HFFc6 (cell line): ENCODE measurements at places on chromosomes 3 and 15. TPM values are rescaled to one million over a fixed set of nuclear protein-coding genes. Genes with fewer than 3 reads are reported as not detected.

- no peak for DNase-seq
- peaks cover 9% of the 10 kb centered on the region for H3K27me3 ChIP-seq
- H3K36me3 ChIP-seq: no peaks in the 10 kb centered on the region
- H3K27ac ChIP-seq: no peak overlapping the region
Observed at GRCh38 chr3:69400683-69401082, 14.8 kb upstream of the FRMD4B start.

DNA sequence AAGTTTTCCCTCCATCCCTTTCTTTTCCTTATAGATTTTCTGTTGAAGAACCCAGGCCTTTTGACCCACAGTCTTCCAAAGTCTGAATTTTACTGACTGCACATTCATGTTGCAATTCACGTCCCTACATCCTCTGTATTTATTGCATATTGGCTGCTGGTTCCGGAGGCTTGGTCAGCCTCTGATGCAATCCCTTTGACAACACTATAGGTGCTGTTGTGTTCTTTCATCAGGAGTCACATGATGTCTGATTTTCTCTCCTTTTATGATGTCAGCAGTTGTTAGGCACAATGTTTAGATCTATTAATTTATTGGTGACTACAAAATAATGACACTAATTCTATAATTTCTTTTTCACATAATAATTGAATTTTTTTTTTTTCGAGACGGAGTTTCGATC, 8.7 kb downstream of the CYP1A1 start:
- H3K4me1 ChIP-seq: no peaks in the 10 kb centered on the region
- DNase-seq: no peak
- H3K4me3 ChIP-seq: no peak overlapping the region
- no peaks in the 10 kb centered on the region for H3K36me3 ChIP-seq
- H3K27me3 ChIP-seq: peaks cover 13% of the 10 kb centered on the region

DNA sequence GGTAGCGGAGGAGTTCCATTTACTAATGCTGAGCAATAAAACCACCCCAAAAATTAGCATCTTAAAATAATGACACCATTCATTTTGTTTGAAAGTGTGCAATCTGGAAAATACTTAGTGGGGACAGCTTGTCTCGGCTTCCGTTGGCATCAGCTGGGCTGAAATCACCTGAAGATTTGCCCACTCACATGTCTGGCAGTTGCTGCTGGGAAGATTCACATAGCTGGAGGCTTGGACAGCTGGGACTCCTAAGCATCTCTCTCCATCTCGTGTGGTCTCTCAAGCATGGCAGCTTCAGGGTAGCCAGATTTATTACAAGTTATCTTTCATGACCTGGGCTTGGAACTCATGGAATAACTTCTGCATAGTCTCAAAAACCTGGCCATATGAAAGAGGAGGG, 38.4 kb upstream of the BFSP2 start:
- no peaks in the 10 kb centered on the region for H3K4me1 ChIP-seq
- H3K36me3 ChIP-seq: no peaks in the 10 kb centered on the region
- peaks cover 3% of the 10 kb centered on the region for H3K27me3 ChIP-seq
- H3K27ac ChIP-seq: no peak overlapping the region

GRCh38 chr3:64266983-64267382, 41.7 kb upstream of the PRICKLE2 start:
- H3K4me3 ChIP-seq: peak overlapping the region; percentile 92
- no peak for DNase-seq
- H3K36me3 ChIP-seq: peaks cover 23% of the 10 kb centered on the region
- no peaks in the 10 kb centered on the region; the same call in 1 of the 2 replicates for H3K27me3 ChIP-seq
- H3K4me1 ChIP-seq: peaks cover 61% of the 10 kb centered on the region

- no peak overlapping the region for H3K4me3 ChIP-seq
- DNase-seq: peak; percentile 54
- H3K36me3 ChIP-seq: no peaks in the 10 kb centered on the region; the same call in 1 of the 2 replicates
- H3K27ac ChIP-seq: no peak overlapping the region; the same call in 1 of the 2 replicates
- H3K4me1 ChIP-seq: peaks cover 54% of the 10 kb centered on the region
Observed at GRCh38 chr15:66838671-66839239, 136.7 kb downstream of the SMAD6 start.

DNA sequence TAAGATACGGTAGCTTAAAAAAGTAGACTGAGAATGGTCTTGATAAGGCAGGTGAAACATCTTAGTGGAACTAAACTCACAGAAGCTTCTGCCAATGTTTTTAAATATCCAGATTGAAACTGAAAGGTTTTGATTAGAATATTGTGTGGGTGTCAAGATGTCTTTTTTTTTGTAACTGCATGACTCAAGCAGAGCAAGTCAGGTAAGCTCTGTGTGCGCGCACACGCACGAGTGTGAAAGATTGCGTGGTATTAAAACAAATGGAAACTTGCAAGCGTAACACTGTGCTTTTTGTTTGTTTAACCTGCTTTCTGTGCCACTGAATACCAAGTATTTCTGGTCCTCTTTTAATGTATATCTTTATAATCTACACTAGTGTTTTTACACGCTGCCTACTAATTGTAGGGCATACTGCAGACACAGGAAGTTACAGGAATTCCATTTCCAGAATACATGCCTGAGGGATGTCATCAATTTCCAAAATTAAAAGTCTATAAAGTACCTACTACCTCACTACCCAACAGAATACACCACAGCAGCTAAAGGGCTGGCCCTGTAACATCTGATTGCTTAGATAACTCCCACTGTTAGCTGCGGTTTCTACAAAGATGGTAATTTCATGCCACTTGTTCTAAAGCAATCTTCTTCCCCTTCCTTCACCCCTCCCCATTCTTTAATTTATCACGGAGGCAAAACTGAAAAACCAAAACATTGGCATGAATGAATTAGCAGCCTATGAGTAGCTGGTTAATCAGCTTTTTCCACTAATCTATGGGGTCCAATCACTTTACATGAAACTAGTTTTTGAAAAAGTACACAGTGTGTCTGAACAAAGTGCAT, 472.8 kb downstream of the SHQ1 start:
- peaks cover 21% of the 10 kb centered on the region for H3K36me3 ChIP-seq
- peaks cover 3% of the 10 kb centered on the region; the same call in 1 of the 2 replicates for H3K27me3 ChIP-seq
- H3K27ac ChIP-seq: no peak overlapping the region
- H3K4me3 ChIP-seq: no peak overlapping the region

GRCh38 chr3:47573190-47574172, 5.2 kb downstream of the CSPG5 start:
- H3K4me1 ChIP-seq: no peaks in the 10 kb centered on the region
- no peak for DNase-seq
- H3K27ac ChIP-seq: no peak overlapping the region
- H3K27me3 ChIP-seq: peaks cover 30% of the 10 kb centered on the region
- H3K4me3 ChIP-seq: no peak overlapping the region

GRCh38 chr3:64459711-64460110, 228.1 kb downstream of the ADAMTS9 start:
- H3K27me3 ChIP-seq: no peaks in the 10 kb centered on the region; the same call in 1 of the 2 replicates
- no peak overlapping the region for H3K27ac ChIP-seq
- DNase-seq: no peak
- H3K4me3 ChIP-seq: no peak overlapping the region

DNA sequence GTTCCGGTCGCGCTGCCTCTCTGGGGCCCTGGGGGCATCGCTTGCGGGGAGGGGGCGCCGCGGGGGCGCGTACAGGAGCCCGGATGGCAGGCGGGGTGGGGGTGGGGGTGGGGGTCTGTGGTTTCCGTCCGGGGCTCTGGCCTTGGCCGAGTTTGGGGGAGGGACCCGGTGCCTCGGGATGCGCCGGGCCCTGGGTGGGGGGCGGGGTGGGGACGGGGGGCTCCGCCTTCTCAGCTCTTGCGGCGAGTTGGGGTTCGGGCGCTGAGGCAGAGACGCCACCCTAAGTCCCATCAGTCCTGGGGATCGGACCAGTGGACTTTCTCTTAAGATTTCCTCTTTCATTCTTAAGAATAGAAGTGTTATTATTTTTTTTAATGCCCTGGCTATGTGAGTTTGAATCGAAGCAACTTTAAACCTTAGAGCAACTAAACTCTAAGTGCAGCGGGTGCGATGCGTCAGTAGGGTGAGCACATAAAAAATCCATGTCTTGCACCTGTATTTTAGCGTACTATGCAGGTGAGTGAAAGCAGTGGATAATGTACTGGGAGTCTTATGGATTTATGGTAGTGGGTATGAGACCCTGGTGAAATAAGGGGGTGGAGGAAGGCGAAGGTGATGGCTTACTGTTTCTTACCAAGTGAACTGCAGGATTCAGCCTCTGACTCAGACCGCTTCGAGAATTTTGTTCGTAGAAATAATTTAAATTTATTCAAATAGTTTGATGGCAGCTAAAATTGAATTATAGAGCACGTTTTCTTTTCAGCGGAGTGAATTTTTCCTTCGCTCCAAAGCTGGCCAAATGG, 762 bp downstream of the CTNNB1 start:
- peaks cover 12% of the 10 kb centered on the region; the same call in 1 of the 2 replicates for H3K36me3 ChIP-seq
- peaks cover 2% of the 10 kb centered on the region for H3K27me3 ChIP-seq
- DNase-seq: no peak
- peak overlapping the region; percentile 75 for H3K27ac ChIP-seq
- H3K4me1 ChIP-seq: peaks cover 43% of the 10 kb centered on the region

GRCh38 chr15:40114218-40114617, 5.5 kb upstream of the BMF start:
- H3K27ac ChIP-seq: no peak overlapping the region
- H3K4me1 ChIP-seq: peaks cover 26% of the 10 kb centered on the region

GRCh38 chr15:89149501-89150101, 61.3 kb downstream of the ABHD2 start:
- H3K36me3 ChIP-seq: peaks cover 16% of the 10 kb centered on the region
- H3K4me3 ChIP-seq: no peak overlapping the region
- H3K27me3 ChIP-seq: no peaks in the 10 kb centered on the region
- no peak overlapping the region for H3K27ac ChIP-seq
- no peak for DNase-seq

DNA sequence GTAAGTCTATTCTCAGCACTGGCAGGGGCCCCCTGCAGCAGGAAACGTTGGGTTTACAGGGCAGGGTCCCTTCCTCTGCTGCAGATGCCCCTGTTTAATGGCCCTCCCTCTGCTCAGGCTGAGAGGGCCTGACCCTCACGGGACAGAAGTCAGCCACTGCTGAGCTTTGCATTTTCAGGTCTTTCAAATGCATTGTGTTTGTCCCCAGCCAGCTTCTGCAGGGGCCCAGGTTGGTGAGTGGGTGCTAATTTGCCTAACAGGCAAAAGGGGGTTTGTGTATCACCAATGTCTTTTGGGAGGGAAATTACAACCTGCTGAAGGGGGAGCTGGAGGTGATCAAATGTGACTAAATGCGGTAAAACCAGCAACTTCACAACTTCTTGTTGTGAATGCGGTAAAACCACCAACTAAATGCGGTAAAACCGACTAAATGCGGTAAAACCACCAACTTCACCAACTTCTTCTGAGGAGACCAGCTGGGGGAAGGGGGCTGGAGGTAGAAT, 44.8 kb upstream of the UBE2E1 start:
- peaks cover 17% of the 10 kb centered on the region for H3K4me1 ChIP-seq
- H3K4me3 ChIP-seq: no peak overlapping the region
- H3K27me3 ChIP-seq: peaks cover 2% of the 10 kb centered on the region
- H3K27ac ChIP-seq: no peak overlapping the region
- H3K36me3 ChIP-seq: no peaks in the 10 kb centered on the region

GRCh38 chr3:3664935-3665334, 134.3 kb upstream of the LRRN1 start:
- H3K4me1 ChIP-seq: peaks cover 5% of the 10 kb centered on the region; the same call in 1 of the 2 replicates
- no peaks in the 10 kb centered on the region for H3K36me3 ChIP-seq
- no peak overlapping the region for H3K27ac ChIP-seq
- H3K4me3 ChIP-seq: no peak overlapping the region; the same call in 1 of the 2 replicates
- H3K27me3 ChIP-seq: no peaks in the 10 kb centered on the region; the same call in 1 of the 2 replicates

GRCh38 chr3:11306817-11307589, 34.8 kb downstream of the ATG7 start:
- no peak overlapping the region for H3K27ac ChIP-seq
- peaks cover 24% of the 10 kb centered on the region for H3K4me1 ChIP-seq

DNA sequence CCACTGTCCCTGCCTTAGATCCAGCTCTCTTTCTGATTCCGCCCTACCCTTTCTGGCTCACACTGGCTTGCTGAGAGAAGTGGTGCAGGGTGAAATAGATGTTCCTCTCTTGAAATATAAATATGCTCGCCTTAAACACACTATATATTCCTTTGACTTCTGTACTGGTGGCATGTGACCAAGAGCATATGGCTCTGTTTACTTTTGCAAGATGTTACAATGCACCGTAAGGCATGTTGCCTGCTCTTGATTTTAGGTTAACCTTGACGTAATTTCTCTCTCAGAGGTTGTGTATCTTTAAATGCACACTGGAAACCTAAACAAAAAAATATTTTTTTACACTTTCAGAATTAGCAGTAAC, 749 bp downstream of the RSRC1 start:
- peaks cover 28% of the 10 kb centered on the region for H3K36me3 ChIP-seq
- peak overlapping the region; percentile 95 for H3K4me3 ChIP-seq
- peaks cover 41% of the 10 kb centered on the region for H3K4me1 ChIP-seq
- H3K27me3 ChIP-seq: peaks cover 16% of the 10 kb centered on the region
- H3K27ac ChIP-seq: peak overlapping the region; percentile 92
- no peak for DNase-seq

DNA sequence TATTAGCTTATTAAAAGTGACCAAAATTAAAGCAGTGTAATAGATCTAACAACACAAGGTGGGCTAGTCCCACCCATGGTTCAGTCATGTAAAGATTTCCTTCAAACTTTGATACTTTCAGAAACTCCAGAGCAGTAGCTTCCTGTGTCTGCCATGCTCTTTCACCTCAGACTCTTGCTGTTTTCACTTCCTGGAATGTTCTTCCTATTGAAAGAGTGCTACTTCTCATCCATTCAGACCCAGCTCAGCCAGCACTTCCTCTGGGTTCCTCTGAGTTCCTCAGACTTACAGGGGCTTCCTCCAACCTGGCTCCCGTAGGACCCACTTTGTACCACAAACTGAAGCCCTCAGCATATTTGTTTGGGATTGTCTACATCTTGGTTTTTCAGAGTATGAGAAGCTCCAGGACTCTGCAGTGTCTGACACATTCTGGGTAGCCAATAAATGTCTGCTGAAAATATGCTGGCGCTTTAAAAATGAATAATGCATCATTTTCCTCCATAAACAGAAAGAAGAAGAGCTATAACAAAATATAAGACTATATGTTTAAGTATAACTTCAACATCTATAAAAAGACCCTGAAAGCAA, 18.0 kb downstream of the NCEH1 start:
- peak overlapping the region; percentile 83 for H3K27ac ChIP-seq
- peaks cover 10% of the 10 kb centered on the region for H3K36me3 ChIP-seq

GRCh38 chr3:149018247-149018646, 26.9 kb downstream of the GYG1 start:
- peak; percentile 27 for DNase-seq
- peak overlapping the region; percentile 24 for H3K4me3 ChIP-seq
- H3K27me3 ChIP-seq: peaks cover 4% of the 10 kb centered on the region
- peaks cover 74% of the 10 kb centered on the region for H3K4me1 ChIP-seq
- H3K36me3 ChIP-seq: peaks cover 41% of the 10 kb centered on the region

SYNM gene
- total RNA-seq: 4.5 to 7.1 TPM (median 4.6 TPM) in 3 replicates

PLA2G4D gene
- not detected in 2 replicates for total RNA-seq

KBTBD13 gene
- not detected in 3 replicates for total RNA-seq

GABRR3 gene
- total RNA-seq: not detected in 3 replicates

POLG gene
- total RNA-seq: 33.1 to 44.0 TPM (median 38.0 TPM) in 3 replicates

CGNL1 gene
- total RNA-seq: 0.10 TPM in 1 of 3 replicates, not detected in the others

TP63 gene
- not detected in 3 replicates for total RNA-seq

SAMD7 gene
- not detected in 2 replicates for total RNA-seq
